ENCODE measurements at places on chromosomes 16 and 17.

DNA sequence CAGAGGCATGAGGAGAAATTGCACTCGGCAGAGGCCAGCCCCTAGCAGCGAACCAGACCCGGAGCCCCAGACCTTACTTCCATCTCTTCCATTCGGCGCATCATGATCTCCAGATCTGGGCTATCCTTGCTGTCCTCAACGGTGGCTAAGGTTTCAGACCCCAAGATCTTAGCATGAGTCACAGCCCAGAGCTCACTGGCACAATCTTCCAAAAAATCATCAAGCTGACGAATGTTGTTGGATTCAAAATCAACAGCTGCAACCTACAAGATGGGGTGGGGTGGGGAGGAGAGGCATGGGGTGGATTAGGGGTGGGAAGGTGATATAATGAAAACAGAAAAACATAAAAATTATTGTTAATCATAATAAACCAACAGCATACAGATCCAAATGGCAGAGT lies 39.7 kb upstream of the PITPNM3 start:
- no peak for DNase-seq

DNA sequence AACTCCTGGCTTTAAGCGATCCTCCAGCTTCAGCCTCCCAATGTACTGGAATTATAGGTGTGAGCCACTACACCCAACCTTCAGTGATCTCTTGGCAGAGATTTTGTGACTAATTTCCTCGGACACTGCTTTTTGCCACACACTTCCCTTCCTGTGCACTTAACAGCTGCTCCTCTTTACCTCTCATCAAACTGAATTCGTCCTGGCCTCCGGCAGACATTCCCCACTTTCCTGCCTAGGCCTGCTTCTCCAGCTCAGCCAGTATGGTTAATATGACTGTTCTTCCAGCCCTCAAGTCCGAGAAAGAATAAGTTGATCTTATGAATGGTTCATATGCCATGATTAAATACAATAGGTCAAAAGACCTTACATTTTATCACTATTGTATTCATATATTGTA lies 69.0 kb upstream of the MTMR4 start:
- no peak for DNase-seq

DNA sequence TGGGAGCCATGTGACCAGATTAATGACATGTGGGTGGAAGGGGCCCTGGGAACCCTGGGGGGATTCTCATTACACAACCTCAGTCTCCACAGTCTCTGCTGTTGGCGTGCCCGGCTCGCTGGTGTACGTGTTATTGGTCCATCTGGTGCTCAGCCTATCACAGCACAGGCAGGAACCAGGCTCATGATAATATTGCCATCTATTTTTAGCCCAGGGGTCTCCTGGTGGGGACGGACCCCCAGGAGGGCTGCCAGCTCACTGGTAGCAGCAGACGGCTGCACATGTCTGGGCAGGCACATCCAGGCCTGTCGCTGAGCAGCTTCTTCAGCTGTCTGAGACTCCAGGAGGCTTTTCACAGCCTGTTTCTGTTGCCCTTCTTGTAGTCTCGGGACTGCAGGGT lies 123.8 kb downstream of the RAB11FIP4 start:
- no peak for DNase-seq

DNA sequence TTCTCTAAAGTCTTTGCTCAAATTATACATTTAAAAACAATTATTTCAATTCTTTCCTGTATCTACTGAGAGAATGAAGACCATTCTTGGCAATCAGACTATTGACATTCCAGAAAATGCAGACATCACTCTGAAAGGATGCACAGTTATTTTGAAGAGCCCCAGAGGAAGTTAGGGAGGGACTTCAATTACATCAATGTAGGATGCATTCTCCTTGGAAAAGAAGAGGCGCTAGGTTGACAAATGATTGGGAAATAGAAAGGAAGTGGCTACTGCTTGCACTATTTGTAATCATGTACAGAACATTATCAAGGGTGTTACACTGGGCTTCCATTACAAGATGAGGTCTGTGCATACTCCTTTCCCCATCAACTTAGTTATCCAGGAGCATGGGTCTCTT lies 74.3 kb downstream of the SSH2 start:
- no peak for DNase-seq
